Adipocyte (in vitro differentiated cells): ENCODE measurements at places on chromosomes 2 and 18.

- DNase-seq: no peak
Measured at GRCh38 chr18:62493033-62493862, 29.6 kb upstream of the ZCCHC2 start.

GRCh38 chr2:118841828-118842461 is 5.5 kb downstream of the EN1 start:
- DNase-seq: no peak

DNA sequence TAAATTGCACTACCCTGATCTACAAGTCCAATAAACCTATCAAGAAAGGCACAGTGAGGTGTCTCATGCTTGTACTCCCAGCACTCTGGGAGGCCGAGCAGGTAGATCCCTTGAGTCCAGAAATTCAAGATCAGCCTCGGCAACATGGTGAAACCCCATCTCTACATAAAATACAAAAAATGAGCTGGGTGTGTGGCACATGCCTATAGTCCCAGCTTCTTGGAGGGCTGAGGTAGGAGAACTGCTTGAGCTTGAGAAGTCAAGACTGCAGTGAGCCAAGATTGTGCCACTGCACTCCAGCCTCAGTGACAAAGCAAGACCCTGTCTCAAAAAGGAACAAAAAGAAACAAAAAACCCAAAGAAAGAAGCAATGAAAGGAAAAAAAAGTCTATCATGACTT is 58.9 kb downstream of the ROCK2 start:
- no peak for DNase-seq

GRCh38 chr18:68445668-68446426 is 269.1 kb downstream of the TMX3 start:
- DNase-seq: no peak

DNA sequence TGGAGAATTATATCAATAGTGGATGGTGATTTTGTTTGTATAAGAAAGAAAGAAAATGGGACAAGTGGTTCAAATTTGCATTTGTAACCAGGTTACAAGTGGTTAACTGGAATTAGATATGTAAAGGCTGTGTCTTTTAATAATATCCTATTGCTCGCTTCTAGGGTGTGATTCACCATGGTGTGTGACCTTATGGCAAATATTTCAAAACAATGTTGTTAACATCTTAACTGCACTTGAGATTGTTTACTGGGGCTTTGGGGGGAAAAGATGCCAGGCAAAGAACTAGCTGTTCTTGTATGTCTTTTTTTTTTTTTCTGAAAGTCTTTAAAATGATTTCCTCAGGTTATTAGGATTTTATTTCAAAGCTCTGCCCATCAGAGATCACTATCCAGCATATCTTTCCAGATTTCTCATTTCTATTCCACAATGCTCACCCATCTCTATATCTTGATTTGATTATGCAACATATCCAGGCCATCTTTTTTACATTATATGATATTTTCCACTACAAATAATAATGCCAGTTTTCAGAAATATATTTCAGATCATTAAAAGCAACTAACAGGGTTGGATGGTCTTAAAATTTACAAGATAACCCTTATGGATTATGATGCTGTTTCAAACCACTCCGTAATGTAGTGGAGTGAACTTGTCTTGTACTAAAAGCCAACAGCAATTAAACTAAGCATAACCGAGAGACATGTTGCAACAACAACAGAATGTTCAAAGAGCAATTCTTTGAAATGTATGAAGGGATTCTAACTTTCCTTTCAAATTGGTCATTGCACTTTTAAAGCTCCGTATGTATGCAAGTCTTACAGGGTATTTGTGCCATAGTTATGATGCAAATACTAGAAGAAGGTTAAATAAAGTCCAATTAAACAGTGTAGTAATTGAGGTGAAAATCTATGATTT is 341.5 kb upstream of the ETAA1 start:
- peak; percentile 34 for DNase-seq

- DNase-seq: no peak
Measured at GRCh38 chr2:50879457-50879856, 152.5 kb downstream of the NRXN1 start.
